Large intestine (tissue), 12 donors: ENCODE measurements at places on chromosomes 5 and 9. TPM values are rescaled to one million over a fixed set of nuclear protein-coding genes. Genes with fewer than 3 reads are reported as not detected.

DNA sequence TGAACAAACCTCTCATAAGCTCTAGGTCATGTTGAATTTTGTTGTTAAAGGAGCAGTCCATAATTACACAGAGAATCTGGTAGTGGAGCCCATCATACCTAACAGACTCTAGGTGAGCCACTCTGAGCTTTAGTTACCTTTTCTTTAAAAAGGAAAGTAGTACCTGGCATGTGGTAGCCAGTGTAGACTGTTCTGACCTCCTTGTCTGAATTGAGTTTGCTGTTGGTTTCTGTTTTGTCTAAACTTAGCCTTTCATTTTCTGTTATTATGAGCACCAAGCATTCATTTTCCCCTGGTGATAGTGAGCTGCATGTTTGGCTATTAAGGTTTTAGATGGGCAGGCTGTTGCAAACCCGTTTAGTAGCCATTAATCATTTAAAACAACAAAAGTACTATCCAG lies 112.2 kb downstream of the MAST4 start:
- DNase-seq = no peak

DNA sequence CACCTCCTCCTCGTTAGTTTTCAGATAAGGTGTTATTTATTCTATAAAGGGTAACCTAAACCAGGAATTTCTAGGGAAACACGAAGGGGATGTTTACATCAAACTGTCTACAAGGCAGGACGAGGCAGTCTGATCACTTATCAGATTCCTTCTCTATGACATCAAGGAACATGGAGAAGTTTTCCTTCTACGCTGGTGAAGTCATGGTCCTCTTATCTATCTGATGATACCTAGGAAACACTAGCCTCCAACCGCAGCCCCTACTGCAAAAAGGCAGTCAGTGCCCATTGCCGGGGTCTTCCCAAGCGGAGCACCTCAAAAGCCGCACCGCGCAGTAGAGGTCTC lies 1.5 kb downstream of the MPDZ start:
- no peak for DNase-seq

GRCh38 chr9:123485216-123485615 lies 129.2 kb downstream of the CRB2 start:
- DNase-seq = peak; percentile 93

- DNase-seq = no peak
Observed at GRCh38 chr9:133207540-133208170, 1.4 kb downstream of the OBP2B start.

Gene ATP10B
- 35.6 TPM for polyA plus RNA-seq

- no peak for DNase-seq
Observed at GRCh38 chr9:87707805-87708506, 18.0 kb upstream of the CTSL start.

Gene JAKMIP2
- polyA plus RNA-seq = 3.1 TPM

- DNase-seq = no peak
Observed at GRCh38 chr5:129853588-129853987, 50.7 kb upstream of the CHSY3 start.

GRCh38 chr5:156386976-156387375 lies 60.0 kb downstream of the SGCD start:
- no peak for DNase-seq

Gene ADRB2
- polyA plus RNA-seq = 0.57 TPM

- DNase-seq = peak; percentile 30
Observed at GRCh38 chr5:97182571-97183099, 412 bp downstream of the RIOK2 start.

- DNase-seq = no peak
Observed at GRCh38 chr9:124394167-124394566, 21.1 kb downstream of the PSMB7 start.

Gene RMRP
- polyA plus RNA-seq = not detected

Gene TMEM167A
- 68.2 TPM for polyA plus RNA-seq

Gene C5orf52
- 0.87 TPM for polyA plus RNA-seq

GRCh38 chr9:69293156-69293555 lies 31.9 kb upstream of the ENTREP1 start:
- DNase-seq = no peak

Gene IFNA21
- 0.13 TPM for polyA plus RNA-seq

Gene EFNA5
- 6.1 TPM for polyA plus RNA-seq

DNA sequence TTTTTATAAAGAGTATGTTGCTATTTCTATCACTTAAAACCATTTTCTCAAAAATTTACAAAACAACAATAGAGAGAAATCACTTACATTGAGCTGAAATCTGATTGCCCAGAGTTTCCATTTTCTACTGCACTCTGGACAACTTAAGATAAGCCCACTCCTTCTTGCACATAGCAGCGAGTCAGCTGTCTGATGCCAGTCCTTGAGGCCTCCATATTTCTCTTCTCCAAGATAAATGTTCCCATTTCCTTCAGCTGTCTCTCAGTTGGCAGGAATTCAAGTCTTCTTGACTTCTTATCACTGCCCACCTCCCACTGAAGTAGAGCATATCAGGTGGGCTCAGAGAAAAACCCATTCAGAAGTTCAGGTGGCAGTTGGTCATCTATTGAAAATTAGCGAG lies 78.5 kb upstream of the PIP5K1B start:
- DNase-seq = no peak

Gene N4BP3
- polyA plus RNA-seq = 2.0 TPM

Gene SLC4A9
- polyA plus RNA-seq = 0.22 TPM

Gene PCDHGA11
- polyA plus RNA-seq = 1.4 TPM

GRCh38 chr5:115977988-115978387 lies 15.7 kb downstream of the LVRN start:
- DNase-seq = no peak

Gene PCDHA9
- polyA plus RNA-seq = 0.24 TPM

Gene FOXD4L4
- 0.03 TPM for polyA plus RNA-seq

DNA sequence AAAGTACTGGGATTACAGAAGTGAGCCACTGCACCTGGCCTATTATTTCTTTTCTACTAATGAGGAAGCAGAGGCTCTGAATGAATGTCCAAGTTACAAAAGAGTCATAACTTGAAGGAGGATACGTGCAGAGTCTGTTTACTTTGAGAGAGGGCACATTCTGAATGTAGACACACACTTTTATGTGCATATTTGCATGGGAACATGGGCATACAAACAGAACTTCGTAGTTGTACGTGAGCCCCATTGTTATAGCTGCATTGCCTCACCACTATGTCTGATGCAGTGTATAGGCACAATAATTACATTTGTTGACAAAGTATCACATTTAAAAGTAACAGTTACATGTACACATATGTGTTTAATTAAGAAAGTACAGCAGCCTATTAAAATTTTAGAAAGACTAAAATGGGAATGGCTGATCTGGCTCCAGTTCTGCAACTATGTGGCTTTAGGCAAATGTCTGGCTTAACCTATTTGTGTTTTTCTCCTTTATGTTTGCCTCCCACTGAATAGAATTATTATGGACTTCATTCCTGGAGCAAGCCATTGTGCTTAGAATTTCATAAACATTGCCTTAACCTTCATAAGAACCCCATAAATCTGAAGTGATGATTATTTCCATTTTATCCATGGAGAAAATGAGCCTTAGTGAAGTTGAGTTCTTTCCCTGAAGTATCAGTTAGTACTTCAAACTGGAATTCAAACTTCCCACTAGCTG lies 3.0 kb upstream of the DPYSL3 start:
- DNase-seq = no peak

- no peak for DNase-seq
Observed at GRCh38 chr5:135025730-135026644, 8.0 kb downstream of the PITX1 start.

- no peak for DNase-seq
Observed at GRCh38 chr9:250625-251024, 36.0 kb downstream of the DOCK8 start.

- no peak for DNase-seq
Observed at GRCh38 chr9:124479371-124479770, 27.8 kb downstream of the NR5A1 start.

GRCh38 chr9:136172412-136173079 lies 32.4 kb downstream of the LHX3 start:
- no peak for DNase-seq

DNA sequence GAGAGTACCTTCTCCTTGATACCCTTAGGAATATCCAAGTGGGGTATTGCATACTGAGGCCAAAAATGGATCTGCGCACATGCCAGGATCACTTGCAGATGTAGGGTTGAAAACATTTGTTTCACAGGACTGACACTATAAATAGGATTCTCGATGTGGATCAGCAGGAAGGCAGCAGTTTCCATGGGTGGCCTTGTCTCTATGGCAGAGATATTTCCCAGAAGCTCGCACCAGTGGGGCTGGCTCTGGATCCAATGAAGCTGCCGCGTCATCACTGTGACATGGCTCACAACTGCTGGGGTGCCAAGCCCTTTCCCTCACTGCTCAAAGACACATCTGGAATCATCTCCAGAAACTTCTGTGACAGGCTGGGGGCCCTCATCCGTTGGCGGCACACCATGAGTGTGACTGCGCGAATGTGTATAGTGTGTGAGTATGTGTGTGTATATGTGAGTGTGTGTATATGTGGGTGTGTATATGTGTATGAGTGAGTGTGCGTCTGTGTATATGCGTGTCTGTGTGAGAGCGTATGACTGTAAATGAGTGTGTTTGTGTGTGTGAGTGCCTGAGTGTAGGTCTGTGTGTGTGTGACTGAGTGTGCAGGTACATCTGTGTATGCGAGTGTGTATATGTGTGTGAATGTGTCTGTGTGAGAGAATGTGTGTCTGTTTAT lies 182.5 kb downstream of the GAS1 start:
- no peak for DNase-seq

Gene PRLR
- 56.0 TPM for polyA plus RNA-seq

Gene TTC23L
- 1.1 TPM for polyA plus RNA-seq

Gene TRPM6
- polyA plus RNA-seq = 7.8 TPM

- peak; percentile 54 for DNase-seq
Observed at GRCh38 chr5:168612996-168613395, 33.8 kb upstream of the PANK3 start.

Gene SLC1A3
- polyA plus RNA-seq = 4.2 TPM

GRCh38 chr9:130766021-130766926 lies 68.8 kb upstream of the ABL1 start:
- peak; percentile 50 for DNase-seq

GRCh38 chr5:157598350-157598936 lies 22.9 kb upstream of the ADAM19 start:
- DNase-seq = no peak

GRCh38 chr9:81597419-81598122 lies 91.8 kb downstream of the TLE1 start:
- DNase-seq = no peak

Gene TICAM2
- 2.9 TPM for polyA plus RNA-seq

Gene SPINK4
- polyA plus RNA-seq = 82.4 TPM

DNA sequence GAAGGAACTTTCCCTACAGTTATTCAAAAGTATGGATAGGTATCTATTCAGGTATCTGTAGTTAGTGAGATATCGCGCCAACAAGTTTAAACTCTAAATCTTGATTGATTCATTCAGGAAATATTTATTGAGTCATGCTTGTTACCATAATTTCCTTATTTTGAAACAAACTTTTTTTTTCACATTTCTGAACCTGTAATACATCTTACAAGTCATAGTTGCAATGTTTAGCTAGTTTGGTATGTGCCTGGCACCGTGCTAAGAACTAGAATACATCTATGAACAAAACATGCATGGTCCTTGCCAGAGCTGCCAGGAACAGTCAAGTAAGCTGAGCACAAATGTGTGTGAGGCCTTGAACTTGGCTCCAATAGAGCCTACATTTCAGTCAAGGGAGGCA lies 226.4 kb downstream of the PCSK5 start:
- DNase-seq = no peak

Gene PDGFRB
- 18.6 TPM for polyA plus RNA-seq

DNA sequence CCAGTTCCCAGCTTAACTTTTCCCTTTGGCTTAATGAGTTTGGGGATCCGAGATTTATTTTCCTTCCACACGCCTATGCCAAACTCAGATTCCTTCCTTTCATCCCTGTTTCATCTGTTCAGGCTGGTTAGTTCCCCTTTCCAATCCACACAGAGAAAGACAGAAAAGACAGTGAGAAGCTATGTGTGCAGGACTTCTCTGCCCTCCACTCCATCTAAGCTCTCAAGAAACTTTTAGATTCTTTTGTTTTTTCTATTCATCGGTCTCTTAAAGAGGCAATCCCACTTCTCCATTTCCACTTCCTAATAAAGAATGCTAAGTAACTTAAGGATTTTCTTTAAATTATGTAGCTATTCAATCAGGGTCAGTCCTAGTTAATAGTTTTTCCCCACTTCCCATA lies 11.2 kb downstream of the ITGA1 start:
- no peak for DNase-seq

- DNase-seq = no peak
Observed at GRCh38 chr5:81006947-81007636, 46.9 kb downstream of the RASGRF2 start.

Gene FCN1
- polyA plus RNA-seq = 0.55 TPM

- no peak for DNase-seq
Observed at GRCh38 chr9:115997923-115998322, 155.7 kb upstream of the PAPPA start.

DNA sequence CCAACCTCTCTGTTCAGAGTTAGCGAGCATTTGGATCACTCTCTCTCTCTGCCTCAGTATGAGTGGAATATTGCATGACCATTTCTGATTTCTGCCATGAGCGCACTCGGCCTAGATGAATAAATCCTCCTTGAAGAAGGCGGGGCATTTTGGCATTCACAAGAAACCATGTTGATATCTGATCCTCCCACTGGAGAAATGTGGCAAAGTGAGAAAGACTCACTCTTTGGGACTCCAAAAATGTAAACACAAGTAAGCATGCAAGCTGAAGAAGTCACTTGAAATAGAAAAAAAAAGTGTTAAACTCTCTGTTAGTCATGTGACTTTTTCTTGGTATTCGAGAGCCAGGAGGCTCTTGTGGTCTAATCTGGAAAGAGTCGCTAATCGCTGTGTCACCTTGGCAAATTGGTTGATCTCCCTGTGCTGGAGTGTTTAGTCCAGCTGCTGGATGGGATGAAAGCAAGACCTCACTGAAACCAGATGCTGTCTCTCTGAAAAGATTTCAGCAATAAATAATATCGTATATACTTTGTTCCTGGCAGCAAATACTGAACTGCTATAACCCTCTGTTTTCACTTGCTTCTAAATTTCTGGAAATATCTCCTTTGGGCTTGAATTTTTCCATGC lies 95.5 kb downstream of the GHR start:
- peak; percentile 9 for DNase-seq

DNA sequence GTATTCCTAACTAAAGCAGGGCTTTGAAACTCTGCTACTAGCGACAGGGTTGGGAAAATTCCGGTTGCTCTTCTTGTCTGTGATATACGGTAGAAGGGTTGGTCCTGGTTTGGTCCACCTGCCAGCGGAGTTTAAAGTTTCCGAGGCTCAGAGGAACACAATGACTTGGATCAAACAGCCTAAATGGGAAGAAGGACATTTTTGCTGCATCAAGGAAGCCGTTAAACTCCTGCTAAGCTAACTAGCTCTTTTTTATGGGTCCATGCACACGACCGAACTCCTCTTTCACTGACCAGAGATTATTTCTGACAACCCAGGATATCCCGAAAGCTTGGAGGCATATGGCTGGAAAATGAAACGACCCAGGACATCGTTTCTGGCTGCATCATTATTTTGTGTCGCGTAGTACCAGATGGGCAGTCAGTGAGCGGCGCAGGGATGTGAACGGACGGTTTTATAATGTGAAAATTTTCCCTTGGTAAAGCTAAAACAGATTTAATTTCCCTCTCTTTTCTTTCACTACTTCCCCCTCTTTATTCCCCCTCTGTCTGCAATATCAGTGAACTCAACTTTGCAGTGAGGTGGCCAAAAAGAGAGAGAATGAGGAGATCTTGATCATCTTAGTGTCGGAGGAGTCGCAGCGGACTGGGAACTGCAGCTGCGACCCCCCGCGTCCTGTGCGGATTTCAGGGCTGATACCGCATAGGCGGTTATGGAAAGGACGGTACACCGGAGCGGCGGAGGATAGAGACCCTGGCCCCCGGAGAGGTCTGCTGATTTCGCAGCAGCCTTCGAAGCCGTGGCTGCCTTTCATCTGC lies at the start of gene LURAP1L:
LURAP1L (plus strand) TSS at position 160 of the 818 bp plus-strand sequence. CDS start 696 bp downstream, outside the sequence.
- DNase-seq = peak; percentile 63

Gene FABP6
- polyA plus RNA-seq = 9.1 TPM
